WERI-Rb-1 (cell line): ENCODE measurements at places on chromosomes 13 and 19.

- peak; percentile 27 for DNase-seq
Measured at GRCh38 chr13:79918620-79919019, 422.3 kb downstream of the SPRY2 start.

- no peak for DNase-seq
Measured at GRCh38 chr13:42038661-42039456, 9.6 kb upstream of the DGKH start.

DNA sequence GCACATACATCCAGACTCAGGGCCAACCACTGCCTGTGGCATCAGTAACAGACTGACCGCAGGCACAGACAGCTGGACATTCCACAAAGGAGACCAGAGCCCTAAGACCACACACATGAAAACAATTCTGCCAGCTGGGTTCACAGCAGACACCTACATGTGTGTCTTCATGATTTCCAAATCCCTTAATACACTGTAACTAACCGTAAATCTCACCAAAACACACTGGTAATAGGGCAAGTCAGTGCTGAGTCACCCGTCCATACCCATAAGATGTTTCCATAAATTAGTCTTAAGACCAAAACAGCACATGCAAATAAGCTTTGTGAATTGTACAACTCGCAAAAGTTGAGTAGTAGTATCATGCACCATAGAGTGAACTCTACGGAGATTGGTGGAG, 65.4 kb downstream of the TUBGCP3 start:
- no peak for DNase-seq

DNA sequence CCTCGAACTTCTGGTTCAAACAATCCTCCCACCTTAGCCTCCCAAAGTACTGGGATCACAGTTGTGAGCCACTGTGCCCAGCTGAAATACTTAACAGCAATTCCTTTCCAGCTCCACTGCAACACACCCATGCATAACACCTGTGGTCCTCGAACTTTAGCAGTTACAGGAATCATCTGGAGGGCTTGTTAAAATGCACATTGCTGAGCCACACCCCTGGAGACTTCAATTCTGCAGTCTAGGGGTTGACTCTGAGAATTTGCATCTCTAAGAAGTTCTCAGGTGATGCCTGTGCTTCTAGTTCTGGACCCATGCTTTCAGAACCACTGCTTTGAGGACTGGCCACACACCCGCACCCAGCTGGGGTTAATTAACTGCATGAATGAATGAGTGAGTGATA, 53.1 kb upstream of the UBL3 start:
- no peak for DNase-seq

- no peak for DNase-seq
Measured at GRCh38 chr13:46624821-46625220, 71.9 kb downstream of the LRCH1 start.

DNA sequence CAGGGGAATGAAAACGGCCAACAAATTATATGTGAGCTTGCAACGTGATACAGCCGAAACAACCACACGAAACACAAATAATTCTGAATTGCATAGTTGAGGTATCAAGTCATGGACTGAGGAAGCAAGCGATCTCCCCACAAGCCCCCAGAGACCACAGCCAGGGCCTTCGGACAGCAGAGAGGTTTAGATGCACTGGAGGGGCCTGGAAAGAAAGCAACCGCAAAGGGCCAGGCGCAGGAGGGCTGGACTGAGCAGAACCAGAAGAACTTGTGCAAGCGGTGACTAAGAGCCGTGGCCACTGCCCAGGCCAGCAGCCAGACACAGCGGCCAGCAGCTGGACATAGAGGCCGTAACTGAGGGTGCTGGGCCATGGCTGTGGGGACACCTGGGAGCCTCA, 131.4 kb downstream of the TNFRSF19 start:
- no peak for DNase-seq

GRCh38 chr13:43273362-43273761, 250.0 kb downstream of the DNAJC15 start:
- DNase-seq, result no peak

DNA sequence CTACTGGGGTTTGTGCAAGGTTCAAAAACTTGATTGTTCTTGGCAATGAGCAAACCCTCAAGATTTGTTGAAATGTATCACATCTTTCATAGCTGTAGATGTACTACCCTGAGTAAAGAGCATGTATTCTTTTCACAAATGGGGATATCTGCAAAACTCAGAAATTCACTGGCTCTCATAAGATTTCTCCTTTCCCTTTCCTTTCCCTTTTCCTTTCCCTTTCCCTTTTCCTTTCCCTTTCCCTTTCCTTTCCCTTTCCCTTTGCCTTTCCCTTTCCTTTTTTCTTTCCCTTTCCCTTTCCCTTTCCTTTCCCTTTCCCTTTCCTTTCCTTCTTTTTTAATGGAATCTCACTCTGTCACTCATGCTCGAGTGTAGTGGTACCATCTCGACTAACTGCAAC, 69.1 kb downstream of the FNDC3A start:
- no peak for DNase-seq

DNA sequence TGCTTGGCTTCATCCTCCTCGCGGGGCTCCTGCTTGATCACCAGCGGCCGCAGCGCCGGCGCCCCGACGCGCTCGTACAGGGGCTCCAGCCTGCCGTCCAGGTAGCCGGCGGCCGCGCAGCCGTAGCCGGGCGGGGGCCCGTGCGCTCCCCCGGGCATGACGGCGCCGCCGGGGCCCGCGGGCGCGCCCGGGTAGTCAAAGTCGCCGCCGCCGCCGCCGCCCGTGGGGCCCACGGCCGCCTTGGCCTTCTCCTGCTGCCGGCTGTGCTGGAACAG, 497 bp downstream of the CEBPA start:
- DNase-seq, result no peak

- no peak for DNase-seq
Measured at GRCh38 chr13:27918918-27919658, 712 bp upstream of the PDX1 start.

DNA sequence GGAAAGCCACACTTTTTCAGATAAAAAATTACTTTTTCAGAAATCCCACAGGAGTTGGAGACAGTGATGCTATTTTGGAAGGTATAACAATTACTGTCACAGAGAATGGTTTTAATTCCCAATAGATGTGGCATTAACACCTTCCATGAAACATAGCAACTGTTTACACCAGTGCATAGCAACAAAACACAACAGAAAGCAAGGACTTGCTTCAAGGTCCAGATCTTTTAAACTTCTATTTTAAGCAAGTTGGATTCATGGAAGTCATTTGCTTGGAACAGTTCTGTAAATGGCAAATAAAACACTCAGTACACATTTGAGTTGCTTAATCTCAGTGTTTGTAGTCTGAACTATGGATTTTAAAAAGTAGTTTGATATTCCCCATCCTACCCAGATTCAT, 385.9 kb upstream of the SPRY2 start:
- no peak for DNase-seq

GRCh38 chr13:75829830-75830229, 193.7 kb downstream of the LMO7 start:
- DNase-seq, result no peak

DNA sequence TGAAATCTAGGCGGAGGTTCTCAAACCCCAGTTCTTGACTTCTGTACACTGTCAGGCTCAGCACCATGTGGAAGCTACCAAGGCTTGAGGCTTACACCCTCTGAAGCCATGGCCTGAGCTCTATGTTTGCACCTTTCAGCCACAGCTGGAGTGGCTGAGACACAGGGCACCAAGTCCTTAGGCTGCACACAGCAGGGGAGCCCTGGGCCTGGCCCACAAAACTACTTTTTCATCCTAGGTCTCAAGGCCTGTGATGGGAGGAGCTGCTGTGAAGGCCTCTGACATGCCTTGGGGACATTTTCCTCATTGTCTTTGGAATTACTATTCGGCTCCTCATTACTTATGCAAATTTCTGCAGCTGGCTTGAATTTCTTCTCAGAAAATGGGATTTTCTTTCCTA, 503.2 kb upstream of the PCDH20 start:
- no peak for DNase-seq

- DNase-seq, result no peak
Measured at GRCh38 chr13:35694549-35695447, 218.3 kb upstream of the MAB21L1 start.

- DNase-seq, result no peak
Measured at GRCh38 chr19:49651820-49652550, 10.0 kb downstream of the SCAF1 start.

DNA sequence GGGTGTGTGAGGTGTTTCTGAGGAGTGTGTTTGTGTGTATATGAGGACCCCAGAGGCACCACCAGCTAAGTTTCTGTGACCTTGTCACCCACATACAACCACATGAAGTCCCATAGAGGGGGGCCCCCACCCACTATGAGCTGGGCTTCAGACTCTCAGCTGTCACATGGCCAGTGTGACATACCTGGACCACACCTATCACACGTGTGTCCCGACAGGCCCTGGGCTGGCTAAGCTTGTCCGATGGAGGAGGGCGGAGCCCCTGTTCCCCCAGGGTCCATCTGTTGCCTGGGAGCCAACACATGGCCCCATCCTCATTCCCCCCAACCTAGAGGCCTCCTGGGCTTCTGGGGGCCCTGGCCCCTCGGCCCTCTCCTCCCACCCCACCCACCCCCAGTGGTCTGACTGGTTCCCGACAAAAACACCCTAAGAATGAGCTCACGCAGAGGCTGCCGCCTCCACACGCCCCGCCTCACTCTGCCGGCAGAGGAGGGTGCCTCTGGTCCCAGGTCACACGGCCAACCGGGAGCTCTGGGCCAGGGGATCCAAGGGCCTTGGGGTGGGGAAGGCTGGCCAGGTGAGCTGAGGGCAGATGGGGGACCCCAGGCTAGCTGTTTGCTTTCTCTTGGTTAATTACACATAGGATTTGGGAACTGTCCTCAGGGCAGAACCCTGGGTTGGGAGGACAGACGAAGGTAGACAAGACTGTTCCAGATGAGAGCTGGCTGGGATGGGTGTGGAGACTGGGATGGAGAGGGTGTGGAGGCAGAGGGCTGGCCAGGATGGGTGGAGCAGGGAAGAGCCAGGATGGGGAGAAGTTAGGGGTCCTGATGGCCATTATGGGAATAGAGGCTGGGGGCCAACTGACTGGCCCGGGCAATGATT, 4.3 kb downstream of the KLC3 start:
- no peak for DNase-seq

DNA sequence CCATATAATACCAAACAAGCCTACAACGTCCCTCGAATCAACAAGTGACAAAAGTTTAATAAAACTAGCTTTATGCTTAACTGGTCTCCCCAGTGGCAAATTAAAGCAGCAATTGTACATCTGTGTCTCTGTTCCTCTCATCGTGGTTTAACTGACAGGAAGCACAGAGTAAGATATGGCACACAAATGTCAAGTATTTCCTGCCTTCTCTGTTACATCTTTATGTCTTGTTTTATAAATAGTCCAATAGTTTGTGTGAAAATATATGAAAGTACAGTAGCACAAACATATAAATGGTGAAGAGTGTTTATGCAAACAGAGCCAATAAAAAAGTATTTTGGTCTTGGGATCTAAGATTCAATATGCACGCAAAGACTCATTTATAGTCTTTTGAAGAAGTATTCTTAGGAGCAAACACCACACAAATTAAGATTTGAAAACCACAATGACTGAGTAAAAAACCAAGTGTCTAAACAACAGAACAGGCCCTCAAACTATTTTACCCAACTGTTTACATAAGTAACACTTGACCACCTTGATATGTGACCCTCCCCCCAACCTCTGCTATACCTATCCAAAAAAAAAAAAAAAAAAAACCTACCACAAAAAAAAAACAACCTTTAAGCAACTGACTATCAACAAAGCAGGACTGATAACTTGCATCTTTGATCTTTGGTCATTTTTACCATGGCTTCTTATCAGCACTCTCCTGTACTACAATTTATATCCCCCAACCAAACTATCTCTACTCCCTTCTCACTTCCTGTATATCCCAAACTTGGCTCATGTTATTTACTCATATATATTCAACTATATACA, 14.0 kb downstream of the ELF1 start:
- DNase-seq, result no peak

- no peak for DNase-seq
Measured at GRCh38 chr13:35995136-35995535, 136.0 kb downstream of the DCLK1 start.

GRCh38 chr13:70042193-70042592, 65.4 kb upstream of the ATXN8OS start:
- no peak for DNase-seq

GRCh38 chr19:58558066-58558622, at the start of gene UBE2M:
UBE2M (minus strand) TSS chr19:58558611; CDS start chr19:58558381, 230 bp downstream.
- DNase-seq, result peak; percentile 63

DNA sequence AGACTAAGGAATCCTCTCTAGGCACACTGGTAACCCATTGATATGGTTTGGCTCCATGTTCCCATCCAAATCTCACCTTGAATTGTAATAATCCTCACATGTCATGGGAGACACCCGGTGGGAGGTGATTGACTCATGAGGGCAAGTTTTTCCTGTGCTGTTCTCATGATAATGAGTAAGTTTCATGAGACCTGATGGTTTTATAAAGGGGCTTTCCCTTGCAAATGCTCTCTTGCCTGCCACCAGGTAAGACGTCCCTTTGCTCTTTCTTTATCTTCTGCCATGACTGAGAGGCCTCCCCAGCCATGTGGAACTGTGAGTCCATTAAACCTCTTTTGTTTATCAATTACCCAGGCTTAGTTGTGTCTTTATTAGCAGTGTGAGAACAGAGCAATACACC, 81.4 kb upstream of the GPC6 start:
- no peak for DNase-seq

DNA sequence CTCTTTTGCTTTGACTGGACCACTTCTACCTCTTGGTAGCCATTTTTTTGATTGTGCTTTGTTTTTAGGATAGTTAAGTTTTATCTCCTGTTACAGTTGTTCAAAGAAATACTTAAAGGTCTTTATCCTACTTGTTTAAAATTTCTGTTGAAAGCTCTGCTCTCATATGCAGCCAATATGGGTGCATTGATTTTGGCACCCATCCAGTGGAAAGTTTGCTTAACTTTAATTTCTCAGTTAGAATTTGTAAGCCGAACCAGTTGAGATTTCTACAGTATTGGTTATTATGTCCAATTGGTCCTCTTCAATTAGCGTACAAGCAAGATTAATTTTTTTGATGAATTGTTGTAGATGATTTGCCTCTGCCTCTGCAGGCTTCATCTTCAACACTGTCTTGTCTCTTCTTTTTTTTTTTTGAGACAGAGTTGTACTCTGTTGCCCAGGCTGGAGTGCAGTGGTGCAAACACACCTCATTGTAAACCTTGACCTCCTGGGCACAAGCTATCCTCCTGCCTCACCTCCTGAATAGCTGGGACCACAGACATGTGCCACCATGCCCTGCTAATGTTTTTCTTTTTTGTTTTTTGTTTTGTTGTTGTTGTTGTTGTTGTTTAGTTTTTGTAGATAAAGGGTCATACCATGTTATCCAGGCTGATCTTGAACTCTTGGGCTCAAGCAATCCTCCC, 65.3 kb downstream of the MAB21L1 start:
- no peak for DNase-seq
